ENCODE measurements at places on chromosomes 3 and 15.

GRCh38 chr3:14147066-14147435, 22.2 kb downstream of the TMEM43 start:
- no peak for DNase-seq

- DNase-seq: no peak
Observed at GRCh38 chr3:52232279-52233107, 6.5 kb downstream of the TWF2 start.

DNA sequence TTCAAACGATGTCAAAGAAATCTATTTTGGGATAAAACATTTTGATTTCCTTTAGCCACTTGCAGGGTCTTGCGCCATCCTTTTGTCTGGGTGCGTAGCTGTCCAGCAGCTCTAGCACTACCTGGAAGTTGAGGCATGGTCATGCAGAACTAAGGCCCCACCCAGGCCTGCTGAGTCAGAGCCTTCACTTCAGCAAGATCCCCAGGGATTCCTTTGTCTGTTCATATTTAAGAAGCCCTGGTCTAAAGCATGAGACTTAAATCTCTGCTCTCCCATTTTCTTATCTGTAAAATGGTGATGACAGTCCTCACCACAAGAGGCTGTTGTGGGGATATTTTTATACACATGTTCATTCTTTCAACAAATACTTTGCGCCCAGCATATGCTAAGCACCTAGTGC, 99.0 kb upstream of the CTDSPL start:
- DNase-seq: no peak

DNA sequence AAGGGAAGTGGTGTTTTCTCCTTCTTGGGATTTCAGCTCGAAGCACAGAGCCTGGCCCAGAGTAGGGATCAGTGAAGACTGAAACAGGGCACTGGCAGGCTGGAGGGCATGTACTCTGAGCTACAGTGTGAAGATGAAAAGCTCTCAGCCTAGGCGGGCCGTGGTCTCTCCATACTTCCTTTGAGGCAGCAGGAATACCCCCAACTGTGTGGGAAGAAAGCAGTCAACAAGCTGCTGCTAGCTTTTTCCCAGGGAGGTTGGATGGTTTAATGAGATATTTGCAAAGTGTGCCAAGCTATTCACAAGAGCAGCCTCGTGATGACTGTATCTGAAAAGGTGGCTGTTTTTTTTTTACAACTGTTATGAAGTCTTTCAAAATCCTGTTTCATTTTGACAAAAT, 47.2 kb downstream of the NMNAT3 start:
- no peak for DNase-seq

Measured in PC-9 (cell line).